SIG-M5 (cell line): ENCODE measurements at places on chromosomes 7 and 10.

DNA sequence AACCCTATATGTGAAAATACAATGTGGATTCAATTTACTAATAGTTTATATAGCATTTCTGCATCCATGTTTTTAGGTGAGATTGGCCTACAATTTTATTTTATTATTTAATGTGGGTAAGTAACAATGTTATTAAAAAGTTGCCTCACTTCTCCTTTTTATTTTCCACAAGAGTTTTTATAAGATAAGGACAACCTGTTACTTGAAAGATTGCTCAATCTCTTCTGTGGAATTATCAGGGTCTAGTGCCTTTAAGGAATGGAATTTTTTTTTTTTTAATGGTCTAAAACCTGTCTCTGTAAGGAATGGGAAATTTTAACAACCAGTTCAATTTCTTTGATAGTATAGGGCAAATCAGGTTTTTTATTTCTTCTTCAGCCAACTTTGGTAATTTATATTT, 53.9 kb upstream of the RAB18 start:
- DNase-seq, result no peak

DNA sequence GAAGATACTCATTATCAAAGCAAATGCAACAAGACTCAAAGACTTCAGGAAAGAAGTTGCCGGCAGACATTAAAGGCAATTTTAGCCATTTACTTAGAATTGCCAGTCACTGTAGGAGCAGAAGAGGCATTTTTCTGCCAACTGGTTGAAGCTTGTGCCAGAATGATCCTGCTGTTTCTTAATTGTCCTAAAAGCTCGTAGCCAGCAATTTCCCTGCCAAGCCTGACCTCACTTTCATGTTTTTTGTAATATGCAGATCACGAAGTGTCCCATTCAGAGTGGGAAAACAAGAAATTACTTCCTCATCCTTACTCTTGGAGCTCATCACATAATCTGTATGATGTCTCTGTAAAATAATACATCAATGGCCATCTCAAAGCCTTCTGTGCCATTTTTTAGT, 130.9 kb upstream of the ANKRD1 start:
- no peak for DNase-seq

DNA sequence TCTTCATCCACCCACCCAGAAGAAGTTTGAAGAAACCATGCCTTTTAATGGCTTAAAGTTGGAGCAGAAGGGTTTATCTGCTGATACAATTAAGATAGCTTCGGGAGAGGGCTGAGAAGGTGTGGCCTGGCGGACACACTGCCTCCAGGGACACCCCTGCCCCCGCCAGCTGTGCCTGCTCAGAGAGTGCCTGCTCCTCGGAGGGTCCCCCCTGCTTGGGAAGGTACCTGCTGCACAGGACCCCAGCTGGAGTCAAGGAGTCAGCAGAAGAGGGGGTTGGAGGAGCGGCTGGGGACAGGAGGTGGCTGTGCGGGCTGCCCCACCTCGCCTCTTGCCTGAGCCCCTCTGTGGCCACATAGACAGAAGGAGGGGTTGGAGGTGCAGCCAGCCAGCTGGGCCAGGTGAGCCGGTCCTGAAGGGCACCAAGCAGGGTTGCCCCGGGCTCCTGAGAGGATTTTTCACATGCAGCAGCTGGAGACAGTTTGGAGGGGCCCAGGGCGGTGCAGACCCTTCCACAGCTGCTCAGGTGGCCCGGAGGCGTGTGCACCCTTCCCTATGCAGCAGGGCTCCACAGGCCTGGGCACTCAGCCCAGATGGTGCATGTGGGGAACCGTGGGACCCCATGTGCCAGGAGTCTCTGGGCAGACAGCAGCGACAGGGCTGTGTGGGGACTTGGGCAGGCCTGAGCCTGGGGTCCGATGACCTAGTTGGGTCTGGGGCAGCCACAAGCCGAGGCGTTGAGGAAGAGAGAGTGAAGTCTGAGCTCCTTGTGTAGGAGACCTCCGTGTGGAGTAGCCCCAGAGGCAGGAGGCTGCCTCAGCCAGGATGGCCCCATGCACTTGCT, 118.9 kb downstream of the INPP5A start:
- DNase-seq, result no peak

GRCh38 chr10:96714746-96715255, 5.5 kb downstream of the PIK3AP1 start:
- no peak for DNase-seq

GRCh38 chr7:34260279-34260678, 354.9 kb downstream of the BMPER start:
- no peak for DNase-seq

DNA sequence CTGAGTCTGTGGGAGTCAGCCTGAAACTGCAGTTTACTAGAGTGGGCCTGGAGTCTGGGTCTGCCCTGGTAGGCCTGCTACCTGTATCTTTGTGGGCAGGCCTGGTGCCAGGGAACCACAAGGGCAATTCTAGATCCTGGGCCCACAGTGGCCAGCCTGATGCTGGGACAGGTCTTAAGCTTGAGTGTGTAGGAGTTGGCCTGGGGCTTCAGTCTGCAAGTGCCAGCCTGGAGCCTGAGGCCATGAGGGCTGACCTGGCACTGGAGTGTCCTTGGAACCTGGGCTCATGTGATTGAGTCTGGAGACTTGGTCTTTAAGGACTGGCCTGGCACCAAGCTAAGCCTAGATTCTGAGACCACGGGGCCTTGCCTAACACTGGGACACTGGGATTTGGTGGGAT, 245.7 kb upstream of the TEX47 start:
- DNase-seq, result no peak

DNA sequence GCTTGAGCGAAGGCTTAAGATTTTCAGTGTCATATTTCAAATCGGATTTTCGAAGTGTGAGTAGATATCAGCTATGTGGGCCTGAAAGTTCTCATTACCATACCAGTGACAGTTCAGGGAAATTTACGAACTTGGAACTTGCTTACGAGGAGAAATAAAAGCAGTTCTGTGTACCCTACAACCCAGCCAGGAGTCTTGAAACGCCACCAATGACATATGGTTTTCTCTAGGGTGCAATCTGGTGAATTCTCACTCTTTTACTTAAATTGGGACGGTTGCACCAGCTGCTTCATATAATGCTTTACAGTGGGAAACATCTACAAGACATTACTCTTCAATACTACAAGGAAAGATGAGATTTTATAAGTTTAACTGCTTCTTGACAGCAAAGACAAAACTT, 253.6 kb upstream of the FOXK1 start:
- DNase-seq, result no peak

GRCh38 chr10:31723106-31723750, 205.4 kb downstream of the ARHGAP12 start:
- no peak for DNase-seq

- no peak for DNase-seq
Observed at GRCh38 chr10:132270721-132271457, 36.9 kb downstream of the STK32C start.

- DNase-seq, result no peak
Observed at GRCh38 chr10:48548531-48549135, 56.2 kb downstream of the ARHGAP22 start.

- DNase-seq, result no peak
Observed at GRCh38 chr7:148436571-148436970, 154.0 kb upstream of the C7orf33 start.

DNA sequence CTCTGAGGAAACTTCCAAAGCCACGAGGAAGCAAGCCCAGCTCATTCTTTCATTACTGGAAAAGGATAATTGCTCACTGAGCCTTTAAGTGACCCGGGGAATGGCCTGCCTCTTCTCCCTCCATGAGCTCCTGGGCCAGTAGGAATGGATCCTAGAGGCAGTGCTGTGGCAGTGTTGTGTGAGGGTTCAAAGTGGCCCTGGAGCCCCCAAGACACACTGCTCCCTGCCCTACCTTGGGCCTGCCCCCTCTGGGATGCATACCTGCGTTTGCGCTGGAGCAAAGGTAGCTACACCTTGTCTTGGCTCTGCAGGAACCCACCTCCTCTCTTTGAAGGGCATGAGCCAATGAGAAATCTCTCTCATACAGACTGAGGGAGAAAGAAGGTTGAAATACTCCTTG, 115.8 kb upstream of the ANLN start:
- DNase-seq, result no peak

DNA sequence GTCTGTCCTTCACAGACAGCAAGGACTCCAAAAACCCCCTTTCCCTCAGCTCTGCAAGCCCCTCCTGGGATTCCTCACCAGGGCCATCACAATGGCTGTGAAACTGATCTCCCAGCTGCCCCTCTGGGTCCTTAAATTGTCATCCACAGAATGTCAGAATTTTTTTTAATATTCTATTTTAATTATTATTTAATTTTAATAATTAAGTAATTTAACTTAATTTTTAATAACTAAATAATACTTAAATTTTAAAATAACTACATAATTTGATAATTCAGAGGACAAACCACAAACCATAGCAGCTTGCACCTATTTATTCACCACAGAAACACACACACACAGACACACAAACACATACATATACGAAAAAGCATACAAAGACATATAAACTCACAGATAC, 565.8 kb upstream of the COBL start:
- no peak for DNase-seq

- no peak for DNase-seq
Observed at GRCh38 chr10:93788413-93789208, 30.9 kb downstream of the LGI1 start.

DNA sequence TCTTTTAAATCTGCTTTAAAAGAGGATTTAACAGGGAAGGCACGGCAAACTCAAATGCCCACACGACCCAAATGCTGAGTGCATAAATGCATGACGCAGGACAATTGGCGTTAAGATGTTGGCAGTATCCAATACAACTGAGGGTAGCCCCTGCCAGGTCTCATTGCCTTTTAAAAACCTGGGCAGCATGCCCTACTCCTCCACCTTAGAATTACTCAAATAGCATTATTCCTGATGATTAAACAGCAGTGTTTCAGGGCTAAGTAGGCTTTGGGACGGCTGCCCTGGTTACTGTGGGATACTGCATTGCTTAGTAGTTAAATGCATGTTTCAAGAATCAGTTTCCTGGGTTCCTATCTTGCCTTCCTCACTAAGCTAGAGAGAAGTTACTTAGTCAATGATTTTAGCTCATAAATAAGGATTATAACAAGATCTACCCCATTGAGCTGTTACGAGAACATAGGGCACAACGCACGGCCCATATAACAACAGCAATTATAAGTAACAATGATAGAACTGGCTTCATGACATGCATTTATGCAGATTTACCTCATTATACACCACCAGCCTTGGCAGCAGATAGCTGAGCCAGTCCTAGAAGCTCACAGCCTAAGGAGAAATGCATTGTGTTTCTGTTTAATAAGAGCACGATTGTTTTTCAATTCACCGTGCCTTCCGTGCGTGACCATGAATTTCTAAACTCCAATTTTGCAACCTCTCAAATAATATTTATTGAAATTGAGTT, 7.9 kb downstream of the TUBAL3 start:
- DNase-seq, result no peak

DNA sequence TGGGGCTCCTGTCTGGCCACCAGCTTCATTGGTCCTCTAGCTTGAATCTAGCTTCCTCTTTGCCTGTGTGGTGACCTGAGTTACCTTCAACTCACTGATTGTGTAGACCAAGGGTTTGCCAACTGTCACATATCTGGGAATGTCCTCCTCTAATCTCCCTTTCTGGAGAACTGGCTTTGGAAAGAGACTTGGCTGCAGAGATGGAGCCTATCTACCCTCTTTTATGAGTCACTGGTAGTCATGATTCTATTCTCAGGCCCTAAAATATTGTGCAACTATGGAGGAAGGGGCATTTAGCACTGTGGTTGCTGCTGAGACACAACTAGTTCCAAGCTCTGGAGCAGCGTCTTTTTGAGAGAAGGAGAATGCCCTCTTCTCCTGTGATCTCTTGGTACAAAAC, 691.3 kb downstream of the KCNMA1 start:
- DNase-seq, result no peak

- DNase-seq, result no peak
Observed at GRCh38 chr7:157751406-157751805, 414.6 kb downstream of the DNAJB6 start.

DNA sequence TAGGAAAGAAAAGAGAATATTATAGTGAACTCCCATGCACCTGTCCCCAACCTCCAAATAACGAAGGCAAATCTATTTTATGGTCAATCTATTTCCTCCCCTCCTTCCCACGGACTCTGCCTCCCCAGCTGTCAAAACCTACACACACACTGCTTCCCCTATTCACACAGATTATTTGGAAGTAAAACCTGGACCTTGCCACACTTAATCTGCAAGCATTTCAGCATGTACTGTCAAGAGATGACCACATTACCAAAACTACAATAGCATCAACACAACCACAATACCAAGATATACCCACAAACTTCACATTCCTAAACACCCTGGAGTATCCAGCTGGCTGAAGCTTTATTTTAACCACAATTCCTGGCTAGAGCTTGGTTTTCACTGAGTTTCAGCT, 27.8 kb upstream of the KCNK18 start:
- DNase-seq, result no peak

GRCh38 chr7:119086026-119086425, 861.5 kb downstream of the ANKRD7 start:
- DNase-seq, result no peak

- no peak for DNase-seq
Observed at GRCh38 chr7:29046978-29047377, 88.8 kb upstream of the TRIL start.

DNA sequence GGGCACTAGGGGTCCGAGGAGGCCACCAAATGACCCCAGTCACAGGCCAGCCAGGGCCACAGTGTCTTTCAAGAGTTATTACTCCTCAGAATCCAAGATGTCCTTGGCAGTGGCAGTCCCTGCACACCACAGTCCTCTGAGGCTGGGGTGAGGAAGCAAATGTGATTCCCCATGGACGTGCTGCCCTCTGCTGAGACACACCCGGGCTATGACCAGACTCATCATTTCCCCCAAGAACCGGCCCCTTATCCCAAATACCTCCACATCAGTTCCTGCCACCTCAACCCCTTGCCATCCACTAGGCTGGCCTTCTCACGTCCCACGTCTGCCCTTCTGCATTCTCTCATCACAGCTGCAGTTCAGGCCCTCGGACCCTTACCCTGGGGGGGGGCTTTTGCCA, 5.0 kb downstream of the PRKAG2 start:
- DNase-seq, result no peak

GRCh38 chr10:986137-986825, 2.0 kb upstream of the GTPBP4 start:
- DNase-seq, result no peak

- no peak for DNase-seq
Observed at GRCh38 chr10:115980470-115980869, 292.5 kb downstream of the GFRA1 start.

DNA sequence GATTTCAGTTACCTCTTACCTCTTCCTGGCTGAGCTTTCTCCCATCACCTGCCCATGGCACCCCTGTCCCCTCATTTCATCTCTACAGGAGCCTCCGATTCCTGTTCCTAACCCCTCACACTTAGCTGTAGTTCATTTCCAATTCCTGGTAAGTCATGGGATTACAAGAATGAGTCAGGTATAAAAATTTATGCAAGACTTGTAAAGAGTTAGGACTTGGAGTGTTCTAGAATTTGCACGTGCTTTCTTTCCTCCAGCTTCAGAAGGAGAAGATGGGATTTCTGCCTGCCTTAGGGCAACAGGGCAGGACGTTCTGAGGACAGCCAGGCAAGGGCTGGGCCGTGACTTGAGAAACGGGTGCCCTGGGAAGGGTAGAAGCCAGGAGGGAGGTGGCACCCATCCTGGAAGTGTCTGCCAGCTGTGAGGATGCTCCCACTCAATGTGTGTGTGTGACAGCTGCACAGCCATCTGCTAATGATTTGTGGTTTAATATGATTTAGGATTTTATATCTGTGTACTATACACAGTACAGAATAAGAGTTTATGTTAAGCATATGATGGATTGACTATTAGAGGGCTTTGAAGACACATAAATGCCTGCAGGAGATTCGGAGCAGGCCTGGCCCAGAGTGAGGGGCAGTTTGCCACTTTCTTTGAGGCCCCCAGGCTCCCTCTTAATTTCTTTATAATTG, 81.5 kb upstream of the VIPR2 start:
- DNase-seq, result no peak

GRCh38 chr10:3220853-3221252, 48.3 kb upstream of the PITRM1 start:
- no peak for DNase-seq
